Fibroblast of skin of left biceps (primary cell): ENCODE measurements at places on chromosomes 3 and 15.

- DNase-seq: no peak
Observed at GRCh38 chr15:41804361-41804760, 23.5 kb upstream of the JMJD7 start.

- no peak for DNase-seq
Observed at GRCh38 chr3:122004991-122005565, 17.0 kb downstream of the ILDR1 start.

DNA sequence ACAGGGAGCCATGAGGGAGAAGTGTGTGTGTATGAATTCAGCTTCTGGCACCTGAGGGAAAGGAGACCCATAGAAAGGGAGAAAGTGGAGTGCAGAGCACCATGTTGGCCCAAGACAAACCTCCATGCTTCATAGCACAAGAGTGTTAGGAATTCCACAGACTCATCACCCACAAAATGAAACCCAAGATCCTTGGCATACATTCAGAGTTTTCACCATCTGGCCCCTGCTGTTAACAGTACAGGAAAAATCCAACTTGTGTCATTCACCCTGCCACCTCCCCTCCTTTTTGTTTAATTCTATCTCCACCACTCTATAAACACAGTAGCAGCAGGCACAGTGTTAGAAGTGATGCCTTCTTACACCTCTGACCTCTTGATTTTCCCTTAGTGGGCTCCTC is 60.0 kb upstream of the MNS1 start:
- peak; percentile 40 for DNase-seq

DNA sequence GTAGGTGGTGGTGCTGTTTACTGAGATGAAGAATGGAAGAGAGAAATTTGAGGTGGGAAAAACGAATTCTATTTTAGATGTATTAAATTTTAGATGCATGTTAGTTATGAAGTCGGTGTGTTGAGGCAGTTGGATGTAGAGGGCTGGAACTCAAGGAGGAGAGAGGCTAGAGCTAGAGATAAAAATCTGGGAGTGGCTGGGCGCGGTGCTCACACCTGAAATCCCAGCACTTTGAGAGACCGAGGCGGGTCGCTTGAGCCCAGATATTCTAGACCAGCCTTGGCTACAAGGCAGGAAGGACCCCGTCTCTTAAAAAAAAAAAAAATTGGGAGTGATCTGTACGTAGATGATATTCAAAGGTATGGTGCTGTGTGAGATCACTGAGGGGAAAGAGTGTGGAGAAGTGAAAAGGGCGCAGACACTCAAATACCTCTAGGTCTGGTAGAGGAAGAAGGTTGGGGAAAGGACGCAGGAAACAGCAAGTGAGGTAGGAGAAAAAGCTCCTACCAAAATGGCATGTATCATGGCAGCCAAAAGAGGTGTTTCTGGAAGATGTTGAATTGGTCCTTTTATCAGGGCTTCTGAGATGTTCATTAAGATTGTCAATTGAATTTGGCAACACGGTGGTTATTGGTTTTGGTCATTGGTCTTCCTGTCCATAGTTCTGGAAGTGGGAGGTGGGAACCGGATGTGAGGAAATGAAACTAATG is 1.8 kb downstream of the YEATS2 start:
- no peak for DNase-seq

DNA sequence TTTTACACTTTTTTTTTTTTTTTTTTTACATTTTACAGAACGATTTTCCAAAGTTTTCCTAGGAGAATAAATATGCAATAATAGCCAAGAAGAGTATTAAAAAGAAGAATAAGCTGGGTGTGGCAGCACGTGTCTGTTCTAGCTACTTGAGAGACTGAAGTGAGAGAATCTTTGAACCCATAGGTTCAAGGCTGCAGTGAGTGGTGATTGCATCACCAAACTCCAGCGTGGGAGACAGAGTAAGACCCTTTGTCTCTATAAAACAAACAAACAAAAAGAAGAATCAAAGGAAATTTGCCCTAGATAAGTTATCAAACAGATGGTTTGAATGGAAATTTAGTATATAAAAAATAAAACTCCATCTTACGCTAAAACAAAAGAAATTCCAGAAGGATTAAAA is 13.3 kb downstream of the XRN1 start:
- DNase-seq: no peak
